ENCODE measurements at places on chromosomes 6 and 20.
A peak's percentile ranks its signal among the peaks of the same experiment; 100 is the strongest.

- DNase-seq = no peak
Measured at GRCh38 chr6:52937908-52938307, 28.4 kb upstream of the GSTA3 start.

DNA sequence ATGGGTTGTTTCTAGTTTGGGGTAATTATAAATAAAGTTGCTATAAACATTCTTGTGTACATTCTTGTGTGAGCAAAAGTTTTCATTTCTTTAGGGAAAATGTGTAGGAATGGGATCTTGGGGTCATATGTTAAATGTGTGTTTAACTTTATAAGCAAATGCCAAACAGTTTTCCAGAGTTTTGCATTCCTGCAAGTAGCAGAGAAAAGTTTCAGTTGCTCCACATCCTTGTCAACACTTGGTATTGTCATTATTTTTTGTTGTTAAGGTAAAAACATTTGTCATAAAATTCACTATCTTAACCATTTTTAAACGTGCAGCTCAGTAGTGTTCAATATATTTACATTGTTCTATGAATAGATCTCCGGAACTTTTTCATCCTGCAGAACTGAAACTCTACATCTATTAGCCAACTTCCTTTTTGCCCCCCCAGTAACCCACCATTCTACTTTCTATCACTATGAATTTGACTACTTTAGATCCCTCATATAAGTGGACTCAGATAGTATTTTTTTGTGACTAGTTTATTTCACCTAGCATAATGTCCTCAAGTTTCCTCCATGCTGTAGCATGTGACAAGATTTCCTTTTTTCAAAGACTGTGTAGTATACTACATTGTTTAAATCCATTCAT is 48.4 kb downstream of the PHACTR2 start:
- no peak for DNase-seq

DNA sequence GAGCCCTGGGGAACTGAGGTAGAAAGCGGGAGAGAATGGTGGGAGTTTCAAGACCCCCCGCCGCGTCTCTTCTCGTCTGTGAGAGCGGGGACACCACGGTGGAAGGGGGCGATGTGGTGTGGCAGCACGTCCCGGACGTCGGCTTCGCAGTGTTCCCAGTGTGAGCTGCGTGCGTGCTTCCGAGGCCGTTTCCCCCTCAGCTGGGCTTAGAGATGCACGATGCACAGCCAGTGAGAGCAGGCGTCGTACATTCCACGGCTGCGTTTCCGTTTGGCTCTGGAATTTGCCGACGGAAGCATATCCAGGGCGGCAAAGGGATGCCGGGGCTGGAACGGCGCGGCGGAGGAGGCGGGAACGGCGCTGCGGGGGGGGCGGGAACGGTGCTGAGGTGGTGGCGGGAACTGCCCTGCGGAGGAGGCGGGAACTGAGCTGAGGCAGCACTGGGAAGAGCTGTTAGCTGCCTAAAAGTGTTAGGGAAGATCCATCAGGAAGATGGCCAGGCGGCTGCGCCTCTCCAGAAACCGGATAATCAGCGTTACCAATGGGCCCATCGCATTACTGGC is 37.7 kb downstream of the KIF25 start:
- peak; percentile 48 for DNase-seq

GRCh38 chr6:78251931-78252330 is 599.1 kb downstream of the MEI4 start:
- no peak for DNase-seq

GRCh38 chr6:88512951-88513350 is 346.8 kb upstream of the CNR1 start:
- DNase-seq = no peak

Measured in NCI-H1092 treated with DMSO at 0.1 percent for 48 hours (cell line).